Activated B cell treated with CpG ODN at 0.5 μM for 24 hours (primary cell): ENCODE measurements at places on chromosomes 1 and 21.

DNA sequence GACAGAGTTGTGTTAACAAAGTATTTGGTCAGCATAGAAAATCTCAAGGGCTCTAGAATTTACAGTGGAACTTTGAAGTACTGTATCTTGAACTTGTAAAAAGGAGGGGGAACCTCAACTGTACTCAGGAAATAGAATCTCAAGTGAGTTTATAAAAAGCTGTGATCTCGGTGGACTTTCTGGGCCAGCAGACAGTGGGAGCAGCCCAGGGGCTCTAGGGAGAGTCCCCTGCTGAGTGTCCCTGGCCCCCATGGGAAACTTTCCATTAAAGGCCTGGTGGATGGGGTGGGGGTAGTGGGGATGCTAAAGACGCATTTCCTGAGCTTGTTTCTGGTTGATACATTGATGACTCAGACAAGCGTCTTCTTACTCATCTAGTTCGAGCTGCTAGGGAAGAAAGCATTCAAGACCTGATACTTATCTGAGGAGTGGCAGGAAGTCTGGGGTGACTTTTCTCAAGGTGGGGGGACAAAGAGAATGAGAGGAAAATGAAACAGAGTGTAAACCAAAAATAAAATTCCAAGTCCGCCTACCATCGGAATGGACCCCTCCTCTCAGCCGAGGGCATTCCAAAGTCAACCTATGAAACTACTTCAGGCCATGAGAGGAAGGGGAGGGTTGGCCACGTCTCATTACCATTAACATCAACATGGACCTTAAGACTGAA, 65.5 kb downstream of the NID1 start:
- DNase-seq: no peak

DNA sequence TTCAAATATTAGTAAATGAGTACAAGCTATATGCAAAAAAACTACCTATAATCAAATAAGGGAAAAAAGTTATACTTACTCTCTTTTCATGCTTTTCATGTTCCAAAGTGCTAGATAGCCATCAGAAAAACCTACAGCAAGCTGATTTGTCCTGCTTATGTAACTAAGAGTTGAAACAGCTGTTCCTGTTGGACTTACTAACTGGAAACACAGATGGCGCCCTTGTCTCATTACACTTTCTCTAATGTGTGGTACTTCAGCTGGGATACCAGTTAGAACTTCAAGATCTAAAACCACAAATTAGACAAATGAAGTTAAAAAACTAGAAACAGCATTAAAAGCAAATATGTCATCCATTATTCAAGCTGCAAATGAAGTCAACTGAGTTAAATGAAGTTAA, 24.3 kb downstream of the AHCTF1 start:
- no peak for DNase-seq

- DNase-seq: no peak
Observed at GRCh38 chr1:66294707-66295370, 239.1 kb upstream of the SGIP1 start.

- DNase-seq: no peak
Observed at GRCh38 chr1:62245201-62245600, 50.6 kb downstream of the L1TD1 start.

DNA sequence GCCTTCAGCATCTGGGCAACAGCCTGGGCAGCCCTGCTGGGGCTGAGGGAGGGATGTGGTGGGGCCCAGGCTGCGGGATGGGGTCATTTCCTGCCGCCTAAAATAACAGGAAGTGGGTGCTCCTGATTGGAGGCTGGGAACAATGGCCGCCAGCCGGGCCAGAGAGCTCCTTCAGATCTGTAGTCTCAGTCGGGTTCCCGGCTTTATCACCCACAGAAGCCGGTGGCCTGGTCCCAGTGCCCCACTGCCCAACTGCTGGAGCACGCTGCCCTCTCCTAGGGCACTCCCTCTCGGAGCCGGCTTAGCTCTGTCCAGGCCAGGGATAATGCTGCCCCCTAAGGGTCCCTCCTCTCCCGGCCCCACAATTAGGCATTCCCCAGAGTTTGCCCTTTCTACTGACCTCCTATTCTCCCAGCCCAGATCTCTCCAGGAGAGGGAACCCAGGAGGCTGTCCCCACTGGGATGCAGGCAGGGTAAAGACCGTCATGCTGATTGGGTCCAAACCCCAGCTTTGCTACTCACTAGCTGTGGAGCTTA, 5.1 kb downstream of the MAP7D1 start:
- no peak for DNase-seq

- DNase-seq: no peak
Observed at GRCh38 chr1:230274254-230274653, 151.9 kb downstream of the PGBD5 start.
